Central memory CD4-positive, alpha-beta T cell (primary cell): ENCODE measurements at places on chromosomes 1 and 21.

DNA sequence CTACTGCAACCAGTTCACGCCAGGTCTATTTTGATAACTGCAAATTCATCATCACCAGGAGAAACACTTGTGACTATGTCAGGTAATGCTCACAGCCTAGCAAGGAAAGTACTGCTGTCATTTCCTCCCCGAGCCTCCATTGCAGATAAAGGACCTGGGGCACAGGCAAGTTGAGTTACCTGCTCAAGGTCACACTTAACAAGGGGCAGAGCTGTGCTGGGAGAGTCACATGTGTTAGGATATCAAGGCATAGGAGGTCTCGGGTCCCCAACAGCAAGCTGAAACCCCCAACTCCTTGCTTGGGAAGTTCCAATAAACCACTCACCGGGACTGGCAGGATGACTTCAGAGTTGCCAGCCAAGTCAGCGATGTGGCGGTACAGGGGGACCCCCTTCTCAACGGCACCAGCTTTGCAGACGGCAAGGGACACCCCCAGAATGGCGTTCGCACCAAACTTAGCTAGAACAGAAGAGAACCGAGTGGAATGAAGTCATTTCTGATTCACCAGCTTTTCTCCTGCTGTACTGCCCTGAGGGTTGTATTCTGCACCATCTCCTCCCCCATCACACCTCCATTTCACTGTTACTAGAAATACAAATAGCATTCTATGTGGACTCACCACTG, 11.6 kb downstream of the ENO1 start:
- DNase-seq = no peak

DNA sequence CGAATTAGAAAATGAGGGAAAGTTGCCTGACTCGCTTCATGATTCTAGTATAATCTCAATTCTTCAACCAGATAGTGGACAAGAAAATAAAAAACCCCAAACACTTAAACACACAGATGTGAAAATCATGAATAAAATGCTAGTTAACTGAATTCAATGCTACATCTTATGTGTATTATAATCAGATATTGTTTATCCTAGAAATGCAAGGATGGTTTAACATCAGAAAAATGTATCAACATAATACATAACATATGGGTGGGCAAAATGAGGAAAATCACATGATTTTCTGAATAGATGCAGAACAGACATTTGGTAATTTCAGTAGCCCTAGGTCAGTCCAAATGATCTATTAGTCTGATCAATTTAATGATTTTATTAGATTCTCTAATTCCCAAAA, 97.2 kb downstream of the SIM2 start:
- no peak for DNase-seq

DNA sequence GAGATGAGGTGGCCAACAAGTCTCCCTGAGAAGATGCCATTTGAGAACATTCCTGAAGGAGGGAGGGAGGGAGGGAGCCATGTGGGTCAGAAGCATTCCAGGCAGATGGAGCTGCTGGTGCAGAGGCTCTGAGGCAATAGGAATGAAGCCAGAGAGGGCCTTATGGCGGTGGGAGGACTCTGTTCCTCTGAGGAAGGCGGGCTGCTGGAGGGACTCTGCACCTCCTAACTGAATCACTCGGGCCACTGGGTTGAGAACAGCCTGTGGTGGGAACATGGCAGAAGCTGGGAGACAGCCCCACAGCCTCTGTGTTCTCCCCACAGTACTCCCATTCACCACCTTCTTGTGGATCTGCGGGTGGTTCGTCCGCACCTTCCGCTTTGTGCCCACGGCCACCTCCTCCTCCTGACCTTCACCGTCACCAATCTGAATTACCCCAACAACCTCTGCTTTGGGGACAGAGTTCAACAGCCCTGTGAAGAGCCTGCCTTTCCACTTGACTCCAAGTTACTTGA, 2.4 kb upstream of the TMEM125 start:
- DNase-seq = no peak

DNA sequence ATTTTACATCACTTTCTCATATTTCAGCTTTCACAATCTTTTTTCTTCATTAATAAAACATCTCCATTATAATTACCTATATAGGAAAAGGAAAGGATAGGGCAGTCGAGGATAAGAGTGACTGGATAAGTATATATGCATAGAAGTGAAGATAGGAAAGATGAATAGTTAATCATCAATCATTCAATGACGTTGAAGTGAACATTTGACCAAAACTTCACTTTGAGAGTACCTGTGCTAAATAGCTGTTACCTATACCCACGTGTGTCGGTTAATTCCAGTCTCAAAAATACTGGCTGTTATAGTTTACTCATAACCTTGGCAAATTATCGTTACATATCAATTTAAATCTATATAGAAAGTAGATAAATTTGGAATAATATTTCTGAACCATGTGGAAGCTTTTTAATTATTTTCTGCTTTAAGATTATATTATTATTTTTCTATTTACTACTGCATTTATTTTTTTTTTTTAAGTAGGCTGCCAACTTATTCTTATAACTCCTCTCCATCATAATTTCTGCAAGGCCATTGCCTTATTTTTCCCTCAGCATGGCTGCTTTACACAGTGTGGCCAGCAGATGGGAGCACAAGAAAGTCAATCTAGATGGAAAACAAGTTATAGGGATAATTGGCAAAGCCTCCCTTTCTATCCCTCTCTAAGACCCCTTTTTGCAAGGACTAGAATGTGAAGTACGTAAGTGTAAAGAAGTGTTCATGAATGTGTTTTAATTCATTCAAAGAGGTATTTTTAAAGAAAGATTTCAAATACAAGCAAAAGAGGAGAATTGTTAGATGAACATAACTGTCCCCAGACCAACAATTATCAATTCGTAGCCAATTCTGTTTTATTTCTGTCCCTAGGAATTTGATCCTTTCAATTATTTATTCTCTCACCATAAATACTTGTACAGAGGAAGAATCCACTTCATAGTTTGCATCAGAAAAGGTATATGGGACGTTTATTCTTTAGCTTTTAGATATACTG, 290.4 kb downstream of the KCNT2 start:
- no peak for DNase-seq

DNA sequence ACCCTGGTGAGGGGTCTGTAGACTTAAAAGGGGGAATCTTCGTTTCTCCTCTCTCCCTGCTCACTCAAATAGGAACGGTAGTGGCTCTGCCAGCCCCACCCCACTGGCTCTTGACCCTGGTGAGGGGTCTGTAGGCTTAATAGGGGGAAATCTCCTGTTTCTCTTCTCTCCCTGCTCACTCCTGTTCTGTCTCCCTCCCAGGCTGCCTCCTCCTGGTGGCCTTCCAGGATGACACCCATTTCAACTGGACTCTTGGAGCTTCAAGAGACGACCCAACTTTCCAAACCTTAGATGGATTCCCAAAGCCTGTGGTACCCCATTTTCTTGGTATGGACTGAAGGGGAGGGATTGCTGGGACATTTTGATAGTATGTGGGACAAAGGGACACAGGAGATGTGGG, 1.4 kb upstream of the EPHB2 start:
- no peak for DNase-seq

DNA sequence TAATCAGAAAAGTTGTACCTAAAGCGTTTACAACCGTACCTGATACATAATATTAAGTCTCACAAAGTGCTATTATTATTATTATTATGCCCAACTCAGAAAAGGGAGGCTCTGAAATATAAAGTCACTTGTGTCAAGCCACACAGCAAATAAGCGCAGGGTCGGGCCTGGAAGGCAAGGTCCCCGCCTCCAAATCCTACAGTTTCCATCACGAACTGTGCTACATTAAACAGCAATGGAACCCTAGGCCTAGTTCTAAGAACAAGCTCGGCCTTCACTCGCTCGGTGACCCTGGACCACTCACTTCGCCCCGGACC, 549 bp downstream of the PARS2 start:
- DNase-seq = no peak

GRCh38 chr1:40649592-40649930, 15.9 kb downstream of the RIMS3 start:
- no peak for DNase-seq

GRCh38 chr1:171676823-171677222, 24.3 kb upstream of the MYOC start:
- no peak for DNase-seq

- DNase-seq = no peak
Measured at GRCh38 chr1:24654010-24654409, 10.9 kb downstream of the SRRM1 start.

DNA sequence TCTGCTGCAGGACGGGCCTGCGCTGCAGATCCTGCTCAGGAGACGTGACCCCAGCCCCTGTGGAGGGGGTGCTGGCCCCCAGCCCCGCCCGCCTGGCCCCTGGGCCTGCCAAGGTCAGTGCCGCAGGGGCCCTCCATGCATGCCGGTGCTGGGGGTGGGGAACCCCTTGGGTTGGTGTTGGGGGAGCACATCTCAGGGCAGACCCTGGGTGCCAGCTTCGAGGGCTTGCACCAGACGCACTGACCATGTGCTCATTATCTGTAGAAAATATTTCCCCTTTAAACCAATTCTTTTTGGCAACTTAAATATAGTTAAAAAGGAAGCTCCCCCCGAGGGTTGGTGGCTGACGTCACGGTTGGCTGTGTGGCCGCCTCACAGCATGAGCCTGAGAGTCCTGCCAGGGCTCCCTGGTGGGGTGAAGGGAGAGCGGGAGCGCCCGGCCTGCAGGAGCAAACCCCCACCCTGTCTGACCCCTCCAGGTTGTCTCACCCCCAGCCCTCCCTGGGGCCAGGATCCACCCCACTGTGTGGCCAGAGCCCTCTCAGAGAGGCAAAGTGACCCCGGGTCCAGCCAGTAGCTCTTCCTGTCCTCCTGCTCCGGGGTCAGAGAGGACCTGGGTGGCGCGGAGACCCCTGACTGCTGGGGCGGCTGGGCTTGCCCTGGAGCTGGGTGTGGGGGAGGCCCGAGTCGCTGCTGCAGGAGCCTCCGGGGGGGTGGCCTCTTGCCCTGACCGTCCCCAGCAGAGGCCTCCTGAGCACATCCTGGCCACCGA, 5.3 kb upstream of the PFKL start:
- DNase-seq = no peak
